Myocyte (in vitro differentiated cells): ENCODE measurements at places on chromosomes 2 and 18. TPM values are rescaled to one million over a fixed set of nuclear protein-coding genes. Genes with fewer than 3 reads are reported as not detected.
A peak's percentile ranks its signal among the peaks of the same experiment; 100 is the strongest.

- DNase-seq = peak; percentile 87
Measured at GRCh38 chr2:191927319-191927867, 80.5 kb upstream of the CAVIN2 start.

- DNase-seq = peak; percentile 89
Measured at GRCh38 chr2:108701208-108701607, 18.1 kb upstream of the RANBP2 start.

The KIAA2012 gene
- total RNA-seq = not detected in 2 replicates

GRCh38 chr2:96977631-96978195 lies 8.7 kb downstream of the FAM178B start:
- peak; percentile 23 for DNase-seq
